ENCODE measurements at places on chromosomes 2 and 18.

DNA sequence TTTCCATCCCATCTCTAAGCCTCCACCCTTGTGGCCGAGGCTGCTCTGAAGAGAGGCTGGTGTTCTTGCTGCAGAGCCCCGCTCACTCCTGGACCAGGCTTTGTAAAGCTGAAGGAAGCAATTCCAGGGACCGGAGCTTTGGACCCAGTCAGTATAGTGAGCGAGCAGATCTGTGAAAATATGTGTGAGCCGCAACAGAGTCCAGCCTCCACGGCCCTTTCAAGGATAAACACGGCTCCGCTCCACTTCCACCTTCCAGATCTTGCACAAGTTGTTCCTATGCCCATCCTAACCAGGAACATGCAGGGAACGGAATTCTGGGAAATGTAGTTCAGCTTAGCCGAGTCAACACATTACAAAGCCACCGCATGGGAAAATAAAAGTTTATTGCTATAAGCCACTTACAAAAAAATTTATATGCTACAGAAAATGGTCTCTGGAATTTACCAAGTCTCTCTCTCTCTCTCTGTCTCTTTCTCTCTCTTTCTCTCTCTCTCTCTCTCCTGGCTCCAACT is 151.7 kb upstream of the ZNF521 start:
- DNase-seq: no peak

GRCh38 chr2:20182241-20182931 is 42.5 kb downstream of the SDC1 start:
- DNase-seq: no peak

GRCh38 chr2:121613774-121614173 is 35.5 kb downstream of the CLASP1 start:
- DNase-seq: no peak

- no peak for DNase-seq
Observed at GRCh38 chr2:173075056-173075780, 428 bp upstream of the MAP3K20 start.

DNA sequence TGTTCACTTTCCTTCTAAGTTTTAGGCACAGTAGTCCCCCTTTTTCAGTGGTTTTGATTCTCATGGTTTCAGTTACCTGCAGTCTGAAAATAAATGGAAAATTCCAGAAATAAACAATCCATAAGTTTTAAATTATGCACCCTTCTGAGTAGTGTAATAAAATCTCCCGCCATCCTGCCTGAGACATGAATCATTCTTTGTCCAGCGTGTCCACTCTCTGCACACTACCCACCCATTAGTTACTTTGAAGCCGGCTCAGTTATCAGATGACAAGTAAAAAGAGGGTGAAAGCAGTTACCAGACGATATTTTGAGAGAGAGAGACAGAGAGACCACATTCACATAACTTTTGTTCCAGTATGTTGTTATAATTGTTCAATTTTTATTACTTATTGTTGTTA is 400.5 kb downstream of the TMX3 start:
- no peak for DNase-seq

GRCh38 chr2:127015106-127015910 is 91.6 kb downstream of the BIN1 start:
- no peak for DNase-seq

DNA sequence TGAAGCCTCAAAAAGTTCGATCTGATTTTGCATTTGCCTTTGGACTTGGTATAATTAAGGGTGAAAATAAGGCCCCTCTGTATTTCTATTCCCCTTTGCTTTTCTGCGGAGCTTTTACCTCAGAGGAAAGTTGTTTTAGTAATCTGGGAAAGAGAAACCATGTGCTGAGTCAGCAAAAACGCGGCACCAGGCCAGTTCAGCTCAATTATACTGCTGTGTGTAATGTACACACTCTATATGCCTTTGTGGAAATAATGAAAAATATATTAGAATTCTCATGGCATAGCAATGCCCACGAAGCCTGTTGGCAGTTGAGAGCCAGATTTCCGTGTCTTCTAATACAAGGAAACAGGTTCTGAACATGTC is 161.9 kb upstream of the SIX2 start:
- DNase-seq: no peak

DNA sequence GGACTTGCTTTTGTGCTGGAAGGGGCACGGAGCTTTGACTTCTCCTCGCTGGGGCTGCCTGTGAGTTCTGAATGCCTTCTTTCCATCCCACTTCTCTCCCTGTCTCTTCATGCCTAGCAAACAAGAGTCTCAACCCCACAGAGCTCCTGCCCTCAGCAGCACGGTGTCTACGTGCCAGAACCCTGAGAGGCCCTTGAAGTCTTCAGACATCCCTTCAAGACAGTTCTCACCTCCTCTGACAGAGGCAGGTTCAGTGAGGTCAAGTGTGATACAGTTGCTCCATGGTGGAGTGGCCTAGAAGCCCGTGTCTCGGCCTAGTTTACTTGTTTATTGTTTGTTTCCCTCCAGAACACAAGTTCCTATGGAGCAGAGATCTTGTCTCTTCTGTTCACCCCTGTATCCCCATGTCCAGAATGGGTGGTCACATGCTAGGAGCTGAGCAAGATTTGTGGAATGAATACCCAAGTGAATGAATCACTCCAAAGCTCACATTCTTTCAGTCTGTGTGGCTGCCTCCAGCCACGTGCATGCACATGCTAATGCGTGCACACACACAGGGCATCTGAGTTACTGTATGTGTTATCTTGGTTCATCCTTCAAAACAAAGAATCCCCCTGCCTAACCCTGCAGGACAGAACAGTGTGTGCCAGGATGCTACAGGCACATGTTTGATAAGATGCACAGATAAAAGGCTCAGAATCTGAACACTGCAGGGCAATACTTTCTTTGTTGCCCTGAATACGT is 391.6 kb downstream of the NBAS start:
- no peak for DNase-seq

- DNase-seq: no peak
Observed at GRCh38 chr2:197803033-197803444, 1.4 kb upstream of the PLCL1 start.

GRCh38 chr2:187580462-187581124 is 26.4 kb upstream of the TFPI start:
- peak; percentile 25 for DNase-seq

DNA sequence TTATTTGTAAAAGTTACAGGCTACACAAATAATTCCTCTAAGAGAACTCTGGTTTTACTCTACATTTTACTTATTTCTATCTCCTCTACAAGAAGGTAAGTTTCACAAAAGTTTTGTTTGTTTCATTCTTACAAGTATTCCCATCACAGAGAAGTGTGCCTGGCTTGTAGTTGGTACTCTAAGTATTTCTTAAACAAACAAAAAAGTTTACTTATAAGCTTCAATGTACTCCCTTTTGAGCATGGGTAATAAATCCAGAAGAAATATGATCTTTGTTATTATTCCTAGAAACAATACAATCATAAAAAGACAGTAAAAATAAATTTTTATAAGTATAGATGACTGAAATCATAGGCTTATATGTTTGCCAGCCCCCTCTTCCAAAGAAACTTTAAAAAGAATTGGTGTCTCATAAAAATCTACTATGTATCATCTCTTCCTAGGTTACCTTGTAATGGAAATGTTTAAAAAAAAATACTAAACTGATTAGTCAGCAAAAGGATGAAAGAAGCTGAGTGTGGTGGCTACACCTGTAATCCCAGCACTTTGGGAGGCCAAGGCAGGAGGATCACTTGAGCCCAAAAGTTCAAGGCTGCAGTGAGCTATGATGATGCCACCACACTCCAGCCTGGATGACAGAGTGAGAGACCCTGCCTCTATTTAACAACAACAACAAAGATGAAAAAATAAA is 54.7 kb downstream of the ATL2 start:
- no peak for DNase-seq

DNA sequence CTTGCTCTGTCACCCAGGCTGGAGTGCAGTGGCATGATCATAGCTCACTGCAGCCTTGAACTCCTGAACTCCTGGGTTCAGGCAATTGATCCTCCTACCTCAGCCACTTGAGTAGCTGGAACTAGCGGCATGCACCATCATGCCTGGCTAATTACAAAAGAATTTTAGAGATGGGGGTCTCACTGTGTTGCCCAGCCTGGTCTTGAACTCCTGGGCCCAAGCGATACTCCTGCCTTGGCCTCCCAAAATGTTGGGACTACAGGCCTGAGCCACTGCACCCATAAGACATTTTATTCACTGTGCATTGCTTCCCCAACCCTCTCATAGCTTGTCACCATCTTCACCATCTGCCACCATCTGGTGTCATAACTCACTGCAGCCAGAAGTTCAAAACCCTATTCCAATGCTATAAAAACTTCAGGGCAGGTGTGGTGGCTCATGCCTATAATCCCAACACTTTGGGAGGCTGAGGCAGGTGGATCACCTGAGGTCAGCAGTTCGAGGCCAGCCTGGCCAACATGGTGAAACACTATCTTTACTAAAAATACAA is 78.7 kb downstream of the NCAPH start:
- no peak for DNase-seq

DNA sequence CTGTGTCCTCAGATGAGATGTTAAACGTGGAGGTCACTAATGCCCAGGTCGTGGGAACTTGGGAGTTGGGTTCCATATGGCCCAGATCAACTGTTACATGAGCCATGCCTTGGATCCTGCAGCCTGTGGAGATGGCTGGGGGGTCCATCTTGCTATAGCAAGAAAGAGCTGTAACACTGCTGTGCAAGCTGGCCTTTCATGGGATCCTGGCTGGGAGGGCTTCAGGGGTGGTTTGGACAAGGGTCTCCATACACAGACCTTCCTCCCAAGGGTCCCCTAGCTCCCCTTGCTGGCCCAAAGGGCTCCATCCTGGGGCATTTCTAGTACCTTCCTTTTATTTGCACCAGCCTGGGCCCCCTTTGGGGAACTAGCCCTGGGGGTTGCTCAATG is 337.7 kb downstream of the DYSF start:
- DNase-seq: no peak

DNA sequence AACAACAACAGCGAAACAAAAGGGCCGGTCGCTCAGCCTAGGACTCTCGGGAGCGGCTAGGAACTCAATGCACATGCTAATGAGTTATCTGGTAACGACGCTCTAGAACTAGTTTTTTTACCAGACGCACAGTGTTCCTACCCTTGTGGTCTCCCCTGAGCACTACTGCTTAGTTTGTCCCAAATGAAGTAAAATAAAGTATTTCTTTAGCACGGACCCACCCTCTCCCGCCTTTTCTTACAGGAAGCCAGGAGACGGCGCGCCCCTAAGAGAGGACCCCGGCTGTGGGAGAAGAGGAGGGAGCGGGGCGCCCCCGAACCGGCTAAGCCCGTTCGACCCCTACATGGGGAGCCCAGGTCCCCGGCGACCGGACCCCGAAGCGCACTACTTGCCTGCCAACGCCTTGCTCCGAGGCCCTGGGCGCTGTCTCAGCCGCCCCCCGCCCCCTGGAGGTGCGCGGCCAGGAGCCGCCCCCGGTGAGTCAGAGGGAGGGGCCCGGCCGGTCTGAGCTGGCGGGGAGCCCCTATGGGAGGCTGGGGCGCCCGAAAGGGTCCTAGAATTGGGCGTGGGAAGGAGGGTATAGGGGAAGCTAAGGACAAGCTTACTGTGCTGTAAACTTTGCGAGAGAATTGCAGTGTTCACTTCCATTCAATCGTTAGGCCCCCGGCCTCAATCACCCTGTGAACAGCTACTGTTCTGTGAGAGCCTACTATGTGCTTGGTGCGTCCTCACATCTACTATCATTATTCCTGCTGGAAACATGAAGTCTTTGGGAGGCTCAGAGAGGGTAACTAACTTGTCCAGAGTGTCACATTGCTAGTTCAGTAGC is 3.6 kb upstream of the CAPG start:
- no peak for DNase-seq

DNA sequence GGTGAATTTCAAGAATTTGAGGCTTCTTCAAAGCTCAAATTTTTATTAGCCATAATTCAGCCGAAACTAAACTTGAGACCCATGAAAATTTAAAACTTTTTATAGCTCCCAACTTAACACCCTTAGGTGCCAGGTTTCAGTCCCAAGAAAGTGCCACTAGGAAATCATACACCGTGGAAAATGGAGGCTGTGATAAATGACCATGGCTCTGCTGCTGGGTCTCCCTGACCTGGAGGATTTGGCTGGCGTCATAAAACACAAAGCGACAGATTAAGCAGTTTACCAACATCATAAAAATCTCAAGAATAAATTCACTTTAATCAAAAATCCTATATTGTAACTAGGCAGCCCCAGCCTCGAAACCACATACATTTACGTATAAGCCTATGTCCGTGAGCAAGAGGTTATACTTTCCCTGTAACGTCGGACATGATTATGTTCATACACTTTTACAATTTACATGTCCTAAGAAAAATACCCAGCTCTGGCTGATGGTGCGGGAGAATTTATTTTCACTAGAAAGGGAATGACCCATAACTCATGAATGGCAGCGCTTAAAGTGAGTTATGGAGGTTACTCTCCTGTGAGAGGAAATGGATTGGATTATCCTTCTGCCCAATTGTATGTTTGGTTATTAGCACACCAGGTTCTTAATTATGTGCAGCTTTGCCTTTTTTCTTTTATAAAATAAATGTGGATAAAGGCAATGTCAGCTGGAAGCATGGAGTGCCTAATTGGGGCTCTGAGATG is 329.4 kb downstream of the AGPS start:
- DNase-seq: no peak

All from NCI-H1417 treated with DMSO at 0.1 percent for 48 hours (cell line).